ENCODE measurements at places on chromosomes 7 and 10.
A peak's percentile ranks its signal among the peaks of the same experiment; 100 is the strongest.

- DNase-seq, result no peak
Observed at GRCh38 chr10:51602326-51602725, 97.1 kb downstream of the CSTF2T start.

GRCh38 chr7:101559586-101559985, 69.5 kb downstream of the MYL10 start:
- DNase-seq, result no peak

GRCh38 chr10:72660220-72660619, 31.7 kb upstream of the MCU start:
- DNase-seq, result no peak

DNA sequence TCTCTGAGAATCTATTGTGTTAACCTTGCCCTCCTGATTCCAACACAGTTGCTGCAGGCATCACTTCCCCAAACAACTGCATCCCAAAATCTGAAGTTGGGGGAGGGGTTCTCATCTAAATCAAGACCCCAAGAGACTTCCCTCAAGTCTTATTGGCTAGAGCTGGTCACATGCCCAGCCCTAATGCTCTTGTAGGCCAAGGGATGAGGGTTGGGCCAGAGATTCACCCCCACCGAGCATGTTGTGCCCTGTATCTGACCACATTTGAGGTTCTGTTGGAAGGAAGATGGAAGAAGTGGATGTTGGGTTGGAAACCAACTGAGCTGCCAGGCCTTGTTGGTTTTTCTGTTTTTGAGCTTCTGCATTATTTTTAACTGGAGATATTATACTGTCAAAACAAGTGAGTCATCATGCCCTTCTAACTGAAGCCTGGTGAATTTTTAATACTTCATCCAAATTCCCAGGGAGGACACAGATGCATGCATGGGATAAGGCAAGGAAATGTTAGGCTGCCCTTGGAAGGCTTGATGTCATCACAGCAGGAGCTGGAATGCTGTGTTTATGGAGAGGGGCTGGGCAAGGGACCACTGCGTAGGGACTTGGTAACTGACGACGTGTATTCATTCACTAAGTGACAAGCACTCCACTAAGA, 68.6 kb upstream of the CACUL1 start:
- DNase-seq, result no peak

DNA sequence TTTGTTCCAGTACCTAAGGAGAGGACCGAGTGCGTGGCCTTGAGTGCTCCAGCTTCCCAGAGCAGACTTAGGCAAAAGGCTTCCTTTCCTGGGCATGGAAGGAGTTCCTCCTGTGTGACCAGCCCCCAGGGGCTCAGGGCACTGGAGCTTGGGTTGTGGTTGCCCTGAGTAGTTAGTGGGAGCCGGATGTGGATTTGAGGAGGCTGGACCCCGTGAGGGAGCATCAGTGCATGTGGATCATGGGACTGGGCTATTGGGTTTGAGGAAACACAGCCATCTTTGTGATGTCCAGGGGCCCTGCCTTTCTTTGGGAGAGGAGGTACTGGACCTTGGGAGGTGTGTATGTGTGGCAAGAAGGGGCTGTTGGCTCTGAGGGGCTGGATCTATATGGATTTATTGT, 8.4 kb downstream of the LRMDA start:
- DNase-seq, result no peak

GRCh38 chr7:1752111-1752510, 82.0 kb downstream of the ELFN1 start:
- no peak for DNase-seq

GRCh38 chr10:92712016-92712889, 22.5 kb downstream of the HHEX start:
- no peak for DNase-seq

DNA sequence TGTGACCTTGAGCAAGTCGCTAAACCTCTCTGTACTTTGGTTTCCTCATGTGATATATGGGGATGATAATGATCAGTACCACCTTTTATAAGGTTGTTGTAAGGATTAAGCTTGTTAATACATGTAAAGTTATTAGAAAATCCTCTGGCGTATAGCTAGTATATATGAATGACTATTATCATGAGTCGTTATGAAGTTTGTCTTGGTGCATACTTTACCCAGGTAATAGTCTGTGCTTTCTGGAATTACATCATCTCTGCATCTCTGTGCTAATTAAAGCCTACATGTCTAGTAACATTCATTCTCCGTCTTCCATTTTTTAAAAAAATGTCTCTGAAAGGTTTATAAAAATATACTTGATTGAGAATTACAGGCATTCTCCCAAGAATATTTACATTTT, 349.4 kb upstream of the LRGUK start:
- no peak for DNase-seq

DNA sequence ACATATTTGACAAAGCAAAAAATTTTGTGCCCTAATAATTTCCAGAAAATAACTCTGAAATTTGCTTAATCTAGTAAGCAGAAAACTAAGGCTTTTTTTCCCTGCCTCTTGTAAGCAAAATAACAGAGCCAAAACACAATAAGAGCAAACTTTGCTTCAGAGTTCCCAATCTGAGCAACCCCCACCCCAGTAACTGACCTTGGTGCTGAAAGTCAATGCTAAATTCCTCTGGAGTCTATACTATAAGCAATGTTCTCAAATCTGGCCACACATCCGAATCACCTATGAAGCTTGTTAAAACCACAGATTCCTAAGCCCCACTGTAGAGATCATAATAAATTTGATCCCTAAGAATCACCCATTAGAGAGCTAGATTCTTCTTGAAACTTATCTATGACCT, 150.5 kb downstream of the ELAPOR2 start:
- DNase-seq, result no peak

DNA sequence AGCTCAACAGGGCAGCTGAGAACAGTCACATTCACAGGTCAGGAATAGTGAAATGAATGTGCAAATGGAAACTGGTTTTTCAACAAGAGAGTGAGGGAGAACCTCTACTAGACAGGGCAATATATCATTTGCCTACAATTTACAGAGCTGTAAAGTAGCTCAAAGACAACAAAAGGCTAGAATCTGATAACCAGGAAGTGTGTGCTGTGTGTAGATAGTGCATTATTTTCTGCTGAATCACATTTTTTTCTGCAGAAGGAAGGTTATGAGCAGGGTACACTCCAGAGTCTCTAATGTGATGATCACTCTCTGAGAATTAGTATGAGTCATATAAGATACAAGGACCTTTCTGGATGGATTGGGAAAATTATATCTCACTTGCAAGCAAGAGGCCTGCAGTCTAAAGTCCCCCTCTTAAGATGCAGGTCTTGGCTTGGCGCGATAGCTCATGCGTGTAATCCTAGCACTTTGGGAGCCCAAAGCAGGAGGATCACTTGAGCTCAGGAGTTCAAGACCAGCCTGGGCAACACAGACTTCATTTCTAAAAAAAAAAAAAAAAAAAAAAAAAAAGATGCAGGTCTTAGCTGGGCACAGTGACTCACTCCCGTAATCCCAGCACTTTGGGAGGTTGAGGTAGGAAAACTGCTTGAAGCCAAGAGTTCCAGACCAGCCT, 59.9 kb upstream of the COBL start:
- DNase-seq, result peak; percentile 79

- DNase-seq, result no peak
Observed at GRCh38 chr10:34434119-34434594, 380.9 kb downstream of the PARD3 start.

- DNase-seq, result no peak
Observed at GRCh38 chr7:106177738-106178592, 65.9 kb upstream of the SYPL1 start.

- DNase-seq, result no peak
Observed at GRCh38 chr10:60400366-60400765, 10.7 kb upstream of the ANK3 start.

- DNase-seq, result peak; percentile 16
Observed at GRCh38 chr7:138838166-138838565, 40.2 kb upstream of the ATP6V0A4 start.

DNA sequence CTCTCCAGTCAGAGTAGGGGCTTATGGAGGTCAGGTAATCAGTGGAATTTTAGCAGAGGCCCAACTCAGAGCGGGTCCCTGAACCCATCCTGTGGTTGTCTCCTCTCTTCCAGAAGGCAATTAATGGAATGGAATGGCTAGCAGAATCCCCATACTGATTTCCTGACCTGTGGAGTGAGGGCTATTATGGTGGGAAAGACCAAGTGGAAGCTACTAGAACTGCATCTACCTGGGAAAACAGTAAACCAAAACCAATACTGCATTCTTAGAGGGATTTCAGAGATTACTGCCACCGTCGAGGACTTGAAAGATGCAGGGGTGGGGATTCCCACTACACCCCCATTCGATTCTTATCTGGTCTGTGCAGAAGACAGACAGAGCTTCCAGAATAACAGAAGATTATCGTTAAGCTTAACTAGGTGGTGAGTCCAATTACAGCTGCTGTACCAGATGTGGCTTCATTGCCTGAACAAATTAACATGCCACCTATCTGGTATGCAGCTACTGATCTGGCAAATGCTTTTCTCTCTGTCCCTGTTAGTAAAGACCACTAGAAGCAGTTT, 73.2 kb downstream of the LMBR1 start:
- no peak for DNase-seq

- DNase-seq, result peak; percentile 84
Observed at GRCh38 chr10:63720072-63720537, 198.9 kb downstream of the REEP3 start.

DNA sequence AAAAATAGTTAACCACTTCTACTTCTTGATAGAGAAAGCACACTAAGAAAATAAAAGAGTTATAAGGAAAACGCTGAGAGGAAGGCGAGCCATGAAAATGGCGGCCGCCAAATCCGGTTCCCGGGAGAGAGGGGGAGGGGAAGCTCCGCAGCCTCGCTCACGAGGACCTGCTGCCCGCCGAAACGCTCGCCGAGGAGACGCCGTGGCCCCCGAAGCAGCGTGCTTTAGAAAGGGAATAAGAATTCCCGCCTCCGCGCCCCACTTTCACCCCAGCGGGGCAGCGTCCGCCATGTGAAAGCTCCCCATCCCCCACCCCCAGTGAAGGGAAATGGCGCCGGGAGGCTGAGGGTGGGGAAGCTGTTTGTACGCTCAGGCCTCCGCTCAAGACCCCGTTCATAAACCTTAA, 505 bp downstream of the HNRNPA2B1 start:
- peak; percentile 76 for DNase-seq
